ENCODE measurements at places on chromosomes 11 and 22. TPM values are rescaled to one million over a fixed set of nuclear protein-coding genes. Genes with fewer than 3 reads are reported as not detected.

The ZNF214 gene
- 12.7 TPM for total RNA-seq

The KIAA0930 gene
- total RNA-seq: 45.0 TPM

The OR52E4 gene
- not detected for total RNA-seq

The DDX25 gene
- total RNA-seq: 15.5 TPM

The OR1S2 gene
- not detected for total RNA-seq

The ACTN3 gene
- total RNA-seq: 0.10 TPM

GRCh38 chr11:9461063-9461759 lies 399 bp downstream of the ZNF143 start:
- DNase-seq: peak; percentile 83

- no peak for DNase-seq
These were observed 103.9 kb downstream of the GGTLC2 start for GRCh38 chr22:22748297-22748743.

DNA sequence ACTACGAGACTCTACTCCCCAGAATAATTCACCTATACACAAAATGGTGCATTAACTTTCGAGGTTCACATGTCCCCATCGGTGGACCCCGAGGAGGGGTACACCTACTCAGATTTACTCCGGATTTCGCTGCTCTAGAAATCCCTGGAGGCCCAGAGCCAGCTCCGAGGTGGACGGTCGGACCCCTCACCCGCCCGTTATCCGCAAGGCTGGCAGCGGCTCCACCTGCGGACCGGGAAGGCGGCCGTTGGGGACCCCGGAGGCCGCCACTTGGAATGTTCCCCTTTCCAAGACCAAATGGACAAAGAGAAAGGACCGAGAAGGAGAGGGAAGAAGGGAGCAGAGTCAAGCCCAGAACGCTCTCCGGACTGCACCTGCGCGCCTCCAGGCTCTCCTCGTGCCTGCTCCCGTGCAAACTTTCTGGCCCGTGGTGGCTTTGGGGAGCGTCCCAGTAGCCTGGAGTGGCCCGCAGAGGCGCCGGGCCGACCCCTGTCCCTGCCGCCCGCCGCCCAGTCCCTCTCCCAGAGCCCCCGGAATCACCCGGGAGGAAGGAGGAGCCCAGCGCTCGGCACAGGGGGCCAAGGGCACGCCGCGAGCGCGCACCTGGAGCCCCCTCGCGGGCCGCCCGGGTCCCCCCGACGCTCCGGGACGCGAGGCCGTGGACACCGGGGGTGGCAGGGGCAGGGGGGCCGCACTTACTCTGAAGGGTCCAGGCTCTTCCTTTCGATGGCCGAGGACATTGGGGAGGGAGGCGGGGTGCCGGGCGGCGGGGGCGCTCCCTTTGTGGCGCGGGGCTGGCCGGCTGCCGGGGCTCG lies 23.0 kb downstream of the LMO2 start:
- DNase-seq: no peak

DNA sequence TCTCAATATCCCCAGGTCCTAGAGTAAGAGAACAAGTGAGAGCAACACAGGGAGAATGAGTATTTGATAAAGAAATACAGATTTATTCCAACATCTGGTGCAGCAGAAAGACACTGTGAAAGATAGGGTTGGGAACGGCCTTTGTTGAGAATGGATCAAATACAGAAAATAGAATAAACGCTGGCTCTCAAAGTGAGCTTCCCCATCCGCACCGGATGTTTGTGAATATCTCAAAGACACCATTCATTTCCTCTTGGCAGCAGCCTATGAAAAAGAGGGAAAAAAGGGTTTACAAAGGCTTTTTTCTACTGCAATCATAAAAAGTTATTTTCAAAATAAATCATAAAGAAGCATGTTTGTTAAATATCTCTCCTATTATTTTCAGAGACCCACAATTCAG lies 279.3 kb downstream of the CASP12 start:
- no peak for DNase-seq

DNA sequence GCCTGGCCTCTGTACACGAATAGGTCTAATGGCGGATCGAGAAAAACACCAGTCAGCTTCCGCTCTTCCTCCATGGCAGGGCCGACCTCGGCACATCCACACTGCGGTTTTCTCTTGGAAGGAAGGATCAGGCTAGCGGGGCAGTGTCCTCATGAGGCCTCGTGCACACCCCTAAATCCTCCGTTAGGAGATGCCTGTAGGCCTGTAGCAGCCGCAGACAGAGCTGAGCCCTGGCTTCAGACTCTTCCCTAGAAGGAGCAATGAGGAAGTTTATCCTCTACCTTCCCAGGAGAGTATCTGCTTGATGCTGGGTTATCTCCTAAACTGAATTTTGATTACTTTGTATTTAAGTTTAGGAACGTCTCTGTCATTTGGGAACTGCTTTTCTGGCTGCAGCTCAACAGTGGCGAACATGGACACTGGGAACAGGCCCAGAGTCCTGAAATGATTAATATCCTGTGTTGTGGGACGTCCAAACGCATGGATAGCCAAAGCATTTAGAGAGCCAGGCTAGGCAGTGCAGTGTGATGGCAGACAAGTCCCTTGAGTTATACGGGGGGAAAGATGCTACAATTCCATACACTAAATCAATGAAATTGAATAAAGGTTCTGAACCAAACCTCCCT lies 16.5 kb upstream of the BMAL1 start:
- no peak for DNase-seq

GRCh38 chr22:44889255-44889878 lies 120.4 kb downstream of the PHF21B start:
- DNase-seq: no peak

DNA sequence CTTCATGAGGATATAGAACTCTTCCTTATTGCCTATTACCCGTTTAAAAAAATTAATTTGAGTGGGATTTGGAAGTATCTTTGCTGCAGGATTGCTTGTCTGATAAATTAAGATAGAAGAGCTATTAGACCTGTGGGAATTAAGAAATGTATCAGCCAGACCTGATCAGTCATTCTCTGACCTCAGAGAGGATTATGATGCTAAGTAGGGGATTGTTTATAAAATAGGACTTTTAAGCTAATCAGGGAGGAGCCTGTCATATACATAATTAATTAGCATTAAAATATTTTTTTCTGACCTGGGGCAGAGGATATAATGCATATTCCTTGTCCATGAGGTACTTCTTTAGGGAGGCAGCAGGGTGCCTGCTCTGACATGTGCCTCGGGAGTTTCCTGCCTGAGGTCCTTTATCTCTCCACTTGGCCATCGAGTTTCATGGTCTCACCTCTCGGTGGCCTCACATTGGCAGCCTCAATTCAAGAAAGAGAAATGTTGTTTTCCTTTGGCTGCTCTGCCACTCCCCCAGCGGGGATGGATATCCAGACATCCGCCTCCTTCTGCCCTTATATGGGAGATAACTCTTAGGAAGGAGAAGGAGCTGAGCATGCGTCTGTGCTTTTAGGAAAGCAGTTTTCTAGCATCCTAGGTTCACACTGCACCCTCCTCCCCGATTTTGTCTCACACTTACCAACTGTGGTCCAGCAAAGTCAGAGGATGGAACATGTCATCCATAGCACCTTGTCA lies 41.1 kb downstream of the DIXDC1 start:
- DNase-seq: no peak

DNA sequence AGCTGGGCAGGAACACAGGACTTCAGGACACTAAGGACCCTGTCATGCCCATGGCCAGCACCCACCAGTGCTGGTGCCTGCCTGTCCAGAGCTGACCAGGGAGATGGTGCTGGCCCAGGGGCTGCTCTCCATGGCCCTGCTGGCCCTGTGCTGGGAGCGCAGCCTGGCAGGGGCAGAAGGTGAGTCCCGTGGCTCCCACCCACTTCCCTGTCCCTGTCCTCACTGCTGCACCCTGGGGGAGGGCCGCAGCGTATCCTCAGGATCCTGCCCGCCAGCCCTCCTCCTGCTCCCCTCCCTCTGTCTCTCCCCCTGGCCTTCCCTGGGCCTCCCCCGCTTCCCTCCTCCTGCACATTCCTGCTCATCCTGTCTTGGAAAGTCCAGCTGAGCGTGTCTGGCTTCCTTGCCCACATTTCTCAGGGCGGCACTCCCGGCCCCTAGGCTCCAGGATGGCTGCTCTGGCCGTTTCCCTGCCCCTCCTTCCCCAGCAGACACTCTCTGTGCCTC lies 8.7 kb downstream of the CSF2RB start:
- no peak for DNase-seq

DNA sequence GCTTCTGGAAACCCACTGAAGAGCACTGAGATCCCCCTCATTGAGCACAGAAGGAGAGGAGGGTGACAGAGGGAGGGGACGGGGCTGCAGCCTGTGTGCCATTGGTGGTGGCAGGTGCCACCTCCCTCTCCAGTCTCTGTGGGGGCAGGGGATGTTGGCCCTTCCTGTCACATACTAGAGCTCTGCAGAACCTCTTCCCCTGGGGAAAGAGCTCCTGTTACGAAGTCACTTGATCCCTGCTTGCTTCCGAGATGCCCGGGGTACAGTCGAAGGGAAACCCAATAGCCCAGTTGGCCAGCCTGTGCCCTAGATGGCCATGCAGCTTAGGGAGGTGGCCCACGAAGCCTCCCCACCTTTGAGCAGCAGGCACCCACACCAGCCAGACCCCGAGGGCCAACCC lies 29.4 kb downstream of the DAGLA start:
- no peak for DNase-seq

DNA sequence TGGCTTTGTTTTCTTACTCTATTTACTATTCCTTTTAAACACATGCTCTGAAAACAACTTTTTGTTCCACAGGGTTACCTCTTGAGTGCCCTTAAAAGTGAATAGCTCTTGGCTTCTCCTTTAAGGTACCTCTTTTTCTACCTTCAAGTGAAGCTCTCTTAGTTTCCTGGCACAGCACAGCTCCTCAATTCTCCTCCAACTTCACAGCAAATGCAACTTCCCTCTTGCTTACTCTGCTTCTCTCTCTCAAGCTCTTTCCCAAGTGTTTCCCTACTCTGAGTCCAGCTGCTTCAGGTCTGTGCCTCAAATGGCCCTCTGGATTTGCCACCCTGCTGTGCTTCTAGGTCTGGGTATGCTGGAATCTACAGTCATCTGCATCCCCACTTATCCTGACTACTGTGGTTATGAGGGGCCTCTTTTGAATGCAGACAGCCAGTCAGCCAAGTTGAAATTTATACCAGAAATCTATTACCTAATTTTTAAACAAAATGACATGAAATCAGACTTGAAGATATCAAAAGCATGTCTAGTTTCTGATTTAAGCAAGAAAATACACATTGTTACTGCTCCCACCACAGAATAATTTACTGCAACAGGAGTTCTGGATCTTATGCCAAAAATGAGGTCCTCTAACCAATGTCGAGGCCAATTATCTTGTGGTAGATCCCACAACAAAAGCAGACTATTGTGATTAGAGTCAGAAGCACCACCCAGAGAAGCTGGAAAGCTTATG lies 371.1 kb downstream of the SOX6 start:
- no peak for DNase-seq

DNA sequence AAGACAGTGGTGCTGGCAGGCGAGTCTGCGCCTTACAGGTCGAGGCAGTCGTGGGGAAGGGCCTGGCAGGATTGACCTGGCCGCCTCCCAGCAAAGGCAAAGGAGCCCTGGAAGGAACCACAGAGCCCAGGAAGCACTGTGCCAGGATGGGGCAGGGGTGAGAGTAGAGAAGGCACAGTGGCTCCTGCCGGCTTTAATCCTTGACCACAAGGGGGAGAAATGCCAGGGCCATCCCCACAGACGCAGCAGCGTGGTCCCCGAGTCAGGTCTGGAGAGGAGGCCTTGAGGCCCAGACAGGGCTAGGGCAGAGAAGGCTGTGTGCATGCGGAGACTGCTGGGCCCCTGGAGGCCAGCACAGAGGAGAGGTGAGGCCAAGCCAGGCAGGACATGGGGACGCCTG lies 9.9 kb upstream of the NDUFS8 start:
- DNase-seq: no peak

DNA sequence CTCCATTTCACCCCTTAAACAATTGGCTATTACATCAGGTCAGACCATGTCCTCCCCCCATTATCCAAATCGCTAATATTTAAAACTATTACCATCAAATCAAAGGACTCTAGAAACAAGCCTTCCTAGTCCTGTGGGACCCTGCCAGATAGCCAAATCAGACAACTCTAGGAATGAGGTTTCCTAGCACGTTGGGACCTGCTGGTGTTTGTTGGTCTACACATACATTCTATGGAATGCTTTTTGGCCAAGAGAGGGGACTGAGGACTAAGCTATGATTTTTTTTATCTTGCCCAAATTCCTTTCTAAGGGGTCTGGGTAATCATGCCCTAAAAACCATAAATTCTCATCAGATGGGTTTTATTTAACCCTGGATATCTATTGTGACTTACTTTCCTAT lies 14.1 kb upstream of the SELENOH start:
- DNase-seq: no peak

DNA sequence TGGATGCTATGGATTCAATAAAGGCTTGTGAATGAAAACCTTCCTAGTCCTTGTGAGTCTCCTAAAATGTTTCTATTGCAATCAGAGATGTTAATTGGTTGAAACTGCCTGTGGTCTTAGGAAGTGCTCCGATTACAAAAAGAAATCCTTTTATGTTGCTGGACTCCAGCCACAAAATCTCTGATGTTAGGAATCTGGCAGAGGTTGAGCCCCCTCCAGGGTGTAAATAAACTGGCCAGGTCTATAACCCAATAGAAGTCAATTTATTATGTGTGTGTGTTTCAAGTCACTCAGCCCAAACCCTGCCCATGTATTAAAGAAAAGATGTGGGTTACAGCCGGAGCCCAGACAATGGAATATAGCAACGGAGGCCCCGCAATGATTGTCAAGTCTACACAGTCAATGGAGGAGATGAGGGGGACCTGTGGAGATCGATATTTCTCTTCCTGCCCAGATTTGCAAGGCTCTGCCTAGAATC lies 218.1 kb upstream of the SORL1-AS1 start:
- no peak for DNase-seq

- DNase-seq: no peak
These were observed 2.0 kb downstream of the FAM83F start for GRCh38 chr22:39996732-39997131.
